ENCODE measurements at places on chromosomes 1 and 21. TPM values are rescaled to one million over a fixed set of nuclear protein-coding genes. Genes with fewer than 3 reads are reported as not detected.

DNA sequence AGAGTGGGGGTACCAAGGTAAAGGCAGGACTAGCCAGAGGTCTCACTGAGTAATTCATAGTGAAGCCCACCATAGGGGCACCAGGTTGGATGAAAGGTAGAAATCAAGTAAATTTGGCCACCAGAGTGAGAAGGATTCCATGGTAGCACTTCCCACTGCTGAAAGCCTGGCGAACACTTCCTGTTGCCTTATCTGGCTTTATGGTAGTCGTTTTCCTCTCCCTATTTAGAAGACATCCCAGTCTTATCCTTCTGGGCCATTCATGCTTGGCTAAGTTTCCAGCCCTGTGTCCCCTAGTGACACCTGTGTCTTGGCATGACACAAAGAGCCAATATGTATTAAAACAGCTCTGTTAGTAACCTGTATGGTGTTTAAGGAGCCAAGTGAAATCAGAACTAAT lies 74.3 kb upstream of the SIPA1L2 start:
- no peak for DNase-seq

- DNase-seq, result no peak
Observed at GRCh38 chr1:4653328-4653660, 1.1 kb upstream of the AJAP1 start.

GRCh38 chr1:211468595-211468994 lies 23.4 kb downstream of the RD3 start:
- no peak for DNase-seq

DNA sequence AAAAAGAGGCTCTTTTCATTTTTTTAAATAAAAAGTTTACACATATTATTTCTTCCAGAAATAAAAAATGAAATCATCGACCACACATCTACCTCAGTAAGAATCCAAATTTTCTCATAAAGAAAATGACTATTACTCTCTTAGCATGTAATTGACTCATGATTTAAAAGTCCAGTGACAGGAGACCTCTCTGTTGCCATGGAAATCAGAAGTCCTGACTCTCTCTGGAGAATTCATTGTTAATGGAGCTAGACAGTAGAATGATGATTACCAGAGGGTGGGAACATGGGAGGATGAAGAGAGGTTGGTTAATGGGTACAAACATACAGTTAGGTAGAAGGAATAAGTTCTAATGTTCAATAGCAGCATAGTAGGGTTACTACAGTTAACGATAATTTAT lies 5.0 kb upstream of the CLCA4 start:
- no peak for DNase-seq

- DNase-seq, result no peak
Observed at GRCh38 chr1:224057461-224058199, 56.3 kb upstream of the FBXO28 start.

- no peak for DNase-seq
Observed at GRCh38 chr1:8777867-8778266, 39.6 kb downstream of the RERE start.

GRCh38 chr1:39727221-39727931 lies 11.3 kb upstream of the PPIE start:
- DNase-seq, result no peak

The PRAMEF33 gene
- total RNA-seq, result not detected

The FAM43B gene
- not detected for total RNA-seq

The IGSF21 gene
- total RNA-seq, result not detected

The EDN2 gene
- total RNA-seq, result not detected

The PDZK1 gene
- total RNA-seq, result 2.0 TPM
